Osteocyte (in vitro differentiated cells): ENCODE measurements at places on chromosomes 13 and 19.

GRCh38 chr19:19475015-19475765, 40.2 kb downstream of the TSSK6 start:
- DNase-seq: no peak

DNA sequence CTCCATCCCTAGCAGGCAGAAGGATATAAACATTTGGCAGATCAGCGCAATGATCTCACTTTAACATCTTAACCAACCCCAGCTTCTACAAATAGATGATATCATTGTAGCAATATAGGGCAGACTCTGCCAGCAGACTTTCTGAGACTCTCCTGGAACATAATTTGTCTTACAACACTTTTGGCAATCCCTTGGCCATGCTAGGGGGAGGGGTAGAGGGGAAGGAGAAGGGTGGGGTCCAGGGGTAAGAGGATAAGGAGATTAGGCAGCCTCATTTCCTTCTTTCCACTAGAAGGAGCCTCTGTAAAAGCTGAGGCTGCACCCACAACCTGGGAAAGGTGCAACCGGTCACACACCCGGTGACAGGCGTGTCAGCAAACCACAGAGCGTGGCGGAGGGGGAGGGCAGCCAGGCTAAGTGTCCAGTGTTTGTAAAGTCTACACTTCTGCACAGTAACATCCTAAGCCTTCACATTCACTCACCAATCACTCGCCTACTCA, 8.7 kb upstream of the UBAC2 start:
- DNase-seq: peak; percentile 74

DNA sequence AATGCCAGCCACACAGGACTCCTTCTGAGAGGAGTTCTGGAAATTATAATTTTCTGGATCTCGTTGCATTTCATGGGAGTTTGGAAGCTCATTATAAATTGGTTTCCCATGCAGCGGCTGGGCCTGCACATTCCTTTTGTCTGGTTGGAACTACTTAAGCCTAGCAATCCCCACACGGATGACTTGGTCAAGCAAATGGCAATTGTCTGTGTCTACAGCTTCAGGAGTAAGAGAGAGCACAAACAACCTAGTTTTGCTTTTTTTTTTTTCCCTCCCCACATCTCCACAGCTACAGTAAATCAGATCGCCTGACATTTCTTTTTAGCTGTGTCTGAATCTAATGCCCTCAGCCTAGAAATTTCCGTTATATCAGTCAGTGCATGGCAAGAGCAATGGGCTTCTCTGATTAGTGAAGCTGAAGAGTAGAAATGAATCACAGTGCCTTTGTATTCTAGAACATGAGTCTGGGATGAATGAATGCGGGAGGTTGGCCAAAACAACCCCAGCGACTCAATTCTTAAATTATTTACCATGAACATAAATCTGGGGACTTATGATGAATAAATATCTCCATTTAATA, 15.1 kb downstream of the PCDH8 start:
- no peak for DNase-seq

- no peak for DNase-seq
These were observed 44.3 kb downstream of the NDFIP2 start for GRCh38 chr13:79525064-79525857.

DNA sequence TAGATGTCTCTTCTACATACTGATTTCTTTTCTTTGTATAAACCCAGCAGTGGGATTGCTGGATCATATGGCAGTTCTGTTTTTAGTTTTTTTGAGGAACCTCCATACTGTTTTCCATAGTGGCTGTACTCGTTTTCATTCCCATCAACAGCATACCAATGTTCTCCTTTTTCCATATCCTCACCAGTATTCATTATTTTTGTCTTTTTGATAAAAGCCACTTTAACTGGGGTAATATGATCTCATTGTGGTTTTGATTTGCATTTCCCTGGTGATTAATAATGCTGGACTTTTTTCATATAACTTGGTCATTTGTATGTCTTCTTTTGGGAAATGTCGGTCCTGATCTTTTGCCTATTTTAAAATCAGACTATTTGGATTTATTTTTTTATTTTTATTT, 108.5 kb downstream of the PAN3 start:
- no peak for DNase-seq

DNA sequence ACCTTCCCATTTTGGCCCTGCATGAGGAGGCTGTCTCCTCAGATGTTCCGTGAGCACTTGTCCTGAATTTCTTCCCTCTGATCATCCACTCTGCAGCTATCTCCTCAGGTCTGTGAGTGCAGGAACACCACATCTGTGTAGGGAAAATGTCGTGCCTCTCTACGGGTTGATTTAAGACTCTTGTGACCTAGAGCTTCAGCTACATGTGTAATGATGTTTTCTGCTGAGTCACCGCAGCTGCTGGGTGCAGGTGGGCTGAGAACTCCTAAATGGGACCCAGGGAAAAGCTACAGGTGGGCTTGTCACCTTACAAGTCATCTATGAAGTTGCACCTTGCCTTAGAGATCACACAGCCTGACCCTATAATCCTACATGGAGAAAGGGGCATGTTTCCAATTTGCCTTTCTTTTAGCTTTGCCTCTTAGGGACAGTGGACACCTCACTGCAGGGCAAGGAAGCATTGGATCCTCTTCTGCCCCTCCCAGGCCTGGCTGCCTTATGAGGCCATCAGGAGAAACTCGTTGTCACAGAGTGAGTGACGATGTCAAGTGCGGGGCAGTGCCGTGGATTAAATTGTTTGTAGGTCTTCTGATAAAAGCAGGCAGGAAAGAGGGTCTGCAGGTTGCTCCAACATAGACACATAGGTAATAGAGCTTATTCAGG, 122.3 kb downstream of the DNAJC15 start:
- DNase-seq: no peak

DNA sequence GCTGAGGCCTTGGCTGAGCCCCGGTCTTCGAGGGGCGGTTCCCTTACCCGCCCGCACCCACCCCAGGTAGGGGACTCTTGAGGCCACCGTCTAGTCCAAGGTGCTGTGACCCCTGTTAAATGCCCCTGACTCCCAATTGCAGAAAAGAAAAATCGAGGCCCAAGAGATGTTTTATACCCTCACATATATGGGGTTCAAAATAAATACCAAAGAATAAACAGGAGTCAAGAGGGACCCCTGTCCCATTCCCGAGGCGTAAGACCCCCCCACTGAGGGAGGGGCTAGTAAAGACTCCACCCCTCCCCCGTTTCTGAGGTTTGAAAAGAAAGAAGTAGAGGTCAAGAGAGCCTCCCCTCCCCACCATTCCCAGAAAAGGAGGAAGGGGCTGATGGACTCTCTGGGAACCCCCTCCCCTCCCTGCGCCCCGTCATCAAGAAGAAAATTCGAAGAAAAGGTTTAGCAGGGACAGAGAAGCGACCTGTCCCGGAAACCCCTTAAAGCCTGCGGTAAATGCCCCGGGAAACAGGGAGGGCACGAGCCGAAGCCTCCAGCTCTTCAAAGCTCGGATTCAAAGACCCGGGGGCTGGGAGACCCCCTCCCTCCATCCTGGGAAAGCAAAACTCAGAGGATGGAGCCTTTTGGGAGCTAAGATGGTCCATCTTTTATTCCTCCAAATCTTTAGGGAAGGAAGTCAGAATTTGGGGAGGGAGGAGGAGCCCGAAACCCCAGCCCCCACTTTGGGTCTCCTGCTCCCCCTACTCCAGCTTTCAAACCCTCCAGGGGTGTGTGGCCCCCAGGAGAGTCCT, 755 bp upstream of the RAB3A start:
- DNase-seq: no peak

DNA sequence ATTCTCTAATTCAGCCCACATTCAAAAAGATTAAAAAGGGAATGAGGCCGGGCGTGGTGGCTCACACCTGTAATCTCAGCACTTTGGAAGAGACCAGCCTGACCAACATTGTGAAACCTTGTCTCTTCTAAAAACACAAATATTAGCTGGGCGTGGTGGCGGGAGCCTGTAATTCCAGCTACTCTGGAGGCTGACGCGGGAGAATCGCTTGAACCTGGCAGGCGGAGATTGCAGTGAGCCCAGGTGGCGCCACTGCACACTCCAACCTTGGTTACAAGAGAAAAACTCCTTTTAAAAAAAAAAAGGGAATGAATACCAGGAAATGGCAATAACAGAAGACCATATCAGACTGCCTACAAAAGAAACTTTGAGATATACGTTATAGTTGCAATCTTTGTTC, 1244.5 kb downstream of the PCDH9 start:
- DNase-seq: no peak

GRCh38 chr13:30464496-30465342, 1.0 kb downstream of the HMGB1 start:
- DNase-seq: peak; percentile 91

DNA sequence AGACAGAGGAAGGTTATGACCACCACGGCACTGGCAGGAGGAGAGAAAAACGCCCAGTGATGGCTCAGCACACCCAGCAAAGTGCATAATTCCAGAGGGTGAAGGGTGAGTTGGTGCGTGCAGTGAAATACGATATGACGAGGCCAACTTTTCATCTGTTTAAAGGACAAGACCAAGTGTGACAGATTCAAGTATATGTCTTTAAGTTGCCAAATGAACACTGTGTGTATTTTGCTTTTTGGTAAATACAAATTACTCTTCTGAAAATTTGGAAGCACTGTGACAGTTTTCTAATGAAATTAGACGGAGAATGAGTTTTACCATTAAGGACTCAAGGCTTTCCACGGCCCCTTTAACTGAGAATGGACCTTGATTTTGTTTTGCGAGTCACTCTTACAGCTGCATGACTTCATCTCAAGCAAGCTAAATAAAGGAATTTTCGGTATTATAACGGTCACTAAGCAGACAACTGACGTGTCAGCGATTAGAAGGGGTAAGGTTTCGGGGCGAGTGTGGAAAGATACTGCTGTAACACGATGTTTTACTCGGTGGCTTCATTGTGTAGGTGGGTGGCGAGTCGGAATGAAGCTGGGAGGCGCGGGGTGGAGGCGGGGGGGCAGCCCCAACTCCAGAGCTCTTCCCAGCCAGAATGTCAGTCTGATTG, 22.8 kb downstream of the COL4A2 start:
- no peak for DNase-seq

- DNase-seq: no peak
These were observed 1694.8 kb downstream of the PCDH9 start for GRCh38 chr13:65535370-65535769.

DNA sequence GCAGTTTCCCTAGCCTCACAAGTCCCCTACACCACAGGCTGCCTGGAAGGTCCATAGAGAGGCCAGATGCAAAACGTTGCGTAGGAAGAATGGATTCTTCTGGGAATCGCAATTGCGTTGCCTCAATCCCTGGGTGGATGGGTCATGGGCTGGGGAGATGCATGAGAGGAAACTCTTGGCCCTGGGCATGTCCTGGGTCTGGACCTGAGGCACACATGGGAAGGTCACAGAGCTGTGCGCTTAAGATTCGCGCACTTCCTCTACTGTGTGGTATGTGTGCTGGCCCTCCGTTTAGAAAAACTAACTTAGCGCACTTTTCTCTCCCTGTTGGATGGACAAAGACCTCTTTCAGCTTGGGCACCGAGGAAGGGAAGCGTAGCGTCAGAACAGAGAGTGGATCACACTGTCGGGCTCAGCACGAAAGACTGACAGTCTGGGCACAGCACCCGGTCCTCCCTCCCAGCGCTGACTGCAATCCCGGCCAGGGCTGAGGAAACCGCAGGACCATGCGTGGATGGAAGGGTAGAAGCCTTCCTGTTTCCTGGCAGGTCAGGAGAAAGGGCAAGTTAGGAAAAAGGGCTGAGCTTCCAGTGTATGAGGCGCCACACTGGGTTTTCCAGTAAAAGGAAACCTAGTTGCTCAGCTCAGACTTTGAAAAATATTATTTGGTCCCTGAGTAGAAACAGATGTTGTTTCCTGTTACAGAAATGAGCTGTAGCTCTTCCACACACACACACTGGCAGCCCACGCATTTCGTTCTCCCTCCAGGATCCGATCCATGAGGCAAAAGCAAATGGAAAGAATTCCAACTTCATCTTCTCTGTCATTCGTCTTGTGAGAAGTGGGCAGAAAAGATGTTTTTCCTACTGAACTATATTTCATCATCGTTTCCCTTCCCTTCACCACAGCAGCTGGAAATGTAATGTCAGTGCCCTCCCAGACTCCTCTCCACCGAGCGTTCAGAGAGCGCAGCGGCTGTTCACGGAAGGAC, 86.0 kb downstream of the ING1 start:
- DNase-seq: no peak

GRCh38 chr13:57635541-57636085, 4.1 kb downstream of the PCDH17 start:
- no peak for DNase-seq

DNA sequence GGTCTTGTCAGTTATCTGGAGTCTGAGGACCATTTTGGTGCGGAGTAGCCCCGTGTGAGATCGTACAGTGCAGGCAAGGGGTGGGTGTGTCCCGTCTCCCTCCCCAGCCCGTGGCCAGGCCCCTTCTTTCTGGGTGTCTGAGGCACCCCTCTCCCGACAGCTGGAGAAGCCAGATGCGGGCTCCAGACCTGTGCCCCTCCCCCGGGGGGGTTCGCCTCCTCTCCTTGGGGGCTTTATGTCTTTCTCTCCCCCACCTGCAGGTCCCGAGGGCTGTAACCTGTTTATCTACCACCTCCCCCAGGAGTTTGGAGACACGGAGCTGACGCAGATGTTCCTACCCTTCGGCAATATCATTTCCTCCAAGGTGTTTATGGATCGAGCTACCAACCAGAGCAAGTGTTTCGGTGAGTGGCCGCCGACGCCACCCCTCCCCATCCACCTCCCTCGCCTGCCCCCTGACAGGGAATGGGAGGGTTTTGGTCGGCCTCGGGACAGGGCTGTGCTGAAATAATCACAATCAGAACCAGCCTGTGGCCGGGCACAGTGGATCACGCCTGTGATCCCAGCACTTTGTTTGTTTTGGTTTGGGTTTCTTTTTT, 65.6 kb downstream of the CELF5 start:
- no peak for DNase-seq

DNA sequence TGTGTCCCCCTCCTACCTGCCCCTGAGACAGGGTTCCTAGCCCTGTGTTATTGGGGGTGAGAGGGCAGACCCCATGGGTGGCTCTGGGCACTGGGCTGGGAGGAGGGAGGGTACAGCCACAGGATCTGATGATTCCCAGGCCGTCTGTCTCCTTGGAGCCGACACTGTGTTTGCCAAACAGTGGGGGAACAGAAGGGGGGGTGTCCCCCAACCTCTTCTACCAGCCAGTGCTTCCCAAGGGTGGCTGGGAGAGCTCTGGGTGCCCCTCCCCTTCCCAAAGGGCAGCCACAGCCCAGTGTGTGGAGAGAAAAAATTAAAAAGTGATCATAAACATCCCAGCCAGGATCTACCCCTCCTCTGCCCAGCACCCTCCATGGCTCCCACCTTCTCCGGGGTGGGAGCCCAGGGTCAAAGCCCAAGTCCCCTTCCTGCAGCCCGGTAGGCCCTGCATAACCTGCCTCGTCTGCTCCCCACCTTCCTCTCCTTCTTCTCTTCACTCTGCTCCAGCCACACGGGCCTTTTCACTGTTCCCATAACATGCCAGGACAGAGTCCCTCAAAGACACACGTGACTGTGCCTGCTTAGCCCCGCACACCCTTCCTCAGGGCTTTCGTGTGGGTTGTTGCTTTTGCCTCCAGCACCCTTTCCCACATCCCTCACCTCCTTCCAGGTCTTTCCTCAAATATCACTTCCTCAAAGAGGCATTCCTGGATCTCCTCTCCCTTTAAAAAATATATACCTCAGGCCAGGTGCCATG, 1.4 kb upstream of the PLIN4 start:
- DNase-seq: no peak

- DNase-seq: no peak
These were observed 121.0 kb downstream of the URI1 start for GRCh38 chr19:30062907-30063649.

- DNase-seq: peak; percentile 91
These were observed 2.0 kb downstream of the REX1BD start for GRCh38 chr19:18590273-18591272.
